ENCODE measurements at places on chromosomes 5 and 9. TPM values are rescaled to one million over a fixed set of nuclear protein-coding genes. Genes with fewer than 3 reads are reported as not detected.
A peak's percentile ranks its signal among the peaks of the same experiment; 100 is the strongest.

GRCh38 chr9:113471143-113471542 lies 7.6 kb downstream of the RGS3 start:
- no peak for DNase-seq

DNA sequence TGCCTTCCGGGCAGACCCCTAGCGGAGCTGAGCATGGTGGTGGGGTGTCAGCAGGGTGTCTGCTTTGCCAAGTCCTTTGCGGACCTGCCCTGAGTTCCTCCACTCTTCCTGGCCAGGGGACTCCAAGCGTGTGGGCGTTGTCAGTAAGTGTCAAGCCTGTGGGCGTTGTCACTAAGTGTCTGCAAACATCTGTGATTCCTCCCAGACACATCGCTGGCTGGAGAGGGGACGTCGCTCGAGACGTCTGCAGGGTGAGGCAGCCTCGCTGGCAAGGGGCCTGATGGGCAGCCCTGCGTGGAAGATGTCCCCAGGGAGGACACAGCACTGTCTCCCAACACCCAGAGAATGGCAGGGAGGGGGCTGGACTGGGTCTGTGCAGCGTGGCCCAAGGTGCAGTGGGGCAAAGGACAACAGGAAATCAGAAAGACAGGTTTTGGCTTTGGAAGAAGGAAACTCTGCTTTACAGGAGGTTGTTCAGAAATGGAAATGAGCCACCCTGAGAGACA lies 28.8 kb downstream of the ADAMTSL2 start:
- no peak for DNase-seq

DNA sequence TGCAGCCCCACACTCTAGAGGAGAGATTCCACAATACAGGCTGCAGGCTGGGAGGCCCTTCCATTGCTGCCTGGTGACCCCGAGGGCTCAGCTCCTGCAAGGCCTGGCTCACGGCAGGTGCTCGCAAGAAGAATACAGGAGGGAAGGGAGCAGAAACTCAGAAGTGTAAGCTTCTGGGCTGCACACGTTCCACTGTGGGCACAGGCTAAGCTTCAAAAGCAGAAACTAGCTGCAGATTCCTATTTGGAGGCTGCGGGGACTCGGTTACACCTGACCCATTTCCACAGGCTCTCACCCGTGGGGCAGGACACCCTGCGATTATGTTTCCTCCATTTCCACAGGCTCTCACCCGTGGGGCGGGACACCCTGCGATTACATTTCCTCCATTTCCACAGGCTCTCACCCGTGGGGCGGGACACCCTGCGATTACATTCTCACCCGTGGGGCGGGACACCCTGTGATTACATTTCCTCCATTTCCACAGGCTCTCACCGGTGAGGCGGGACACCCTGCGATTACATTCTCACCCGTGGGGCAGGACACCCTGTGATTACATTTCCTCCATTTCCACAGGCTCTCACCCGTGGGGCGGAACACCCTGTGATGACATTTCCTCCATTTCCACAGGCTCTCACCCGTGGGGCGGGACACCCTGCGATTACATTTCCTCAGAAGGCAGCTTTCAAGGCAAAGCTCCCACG lies 10.3 kb downstream of the LPCAT1 start:
- DNase-seq: no peak

- DNase-seq: no peak
Measured at GRCh38 chr9:131258186-131258585, 18.1 kb downstream of the FAM78A start.

DNA sequence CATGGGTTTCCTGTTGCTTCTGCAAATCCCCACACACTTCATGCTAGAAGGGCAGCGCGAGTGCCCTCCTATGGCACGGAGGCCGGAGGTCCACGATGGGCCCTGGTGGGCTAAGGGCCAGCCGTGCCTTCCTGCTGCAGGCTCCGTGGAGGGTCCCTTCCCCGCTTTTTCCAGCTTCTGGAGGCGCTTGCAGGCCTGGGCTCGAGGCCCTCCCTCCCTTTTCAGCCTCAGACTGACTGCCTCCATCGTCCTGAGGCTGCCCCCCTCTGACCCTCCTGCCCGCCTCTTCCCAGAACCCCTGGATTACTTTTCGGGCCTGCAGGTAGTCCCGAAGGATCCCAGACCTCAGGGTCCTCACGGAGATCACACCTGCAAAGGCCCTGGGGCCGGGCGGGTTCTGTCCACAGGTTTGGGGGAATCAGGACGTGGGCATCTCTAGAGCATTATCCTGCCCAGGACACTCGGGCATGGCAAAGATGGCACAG lies 3.2 kb upstream of the TERT start:
- no peak for DNase-seq

DNA sequence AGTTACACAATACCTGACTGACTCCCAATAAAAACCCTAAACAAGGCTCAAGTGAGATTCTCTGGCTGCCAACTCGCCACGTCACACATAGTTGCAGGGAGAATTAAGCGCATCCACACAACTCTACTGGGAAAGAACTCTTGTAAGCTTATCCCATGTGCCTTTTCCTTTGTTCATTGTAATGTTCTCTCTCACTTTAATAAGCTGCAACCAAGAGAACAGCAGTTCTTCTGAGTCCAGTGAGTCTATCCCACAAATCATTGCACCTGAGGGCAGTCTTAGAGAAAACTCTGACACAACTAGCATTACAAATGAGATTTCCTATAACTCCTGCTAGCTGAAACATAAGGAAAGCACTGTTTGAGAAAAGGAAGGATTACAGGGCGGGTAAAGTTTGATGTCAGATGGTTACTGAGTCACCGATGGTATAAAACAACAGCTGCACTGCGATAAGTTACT lies 27.4 kb downstream of the CENPK start:
- DNase-seq: no peak

DNA sequence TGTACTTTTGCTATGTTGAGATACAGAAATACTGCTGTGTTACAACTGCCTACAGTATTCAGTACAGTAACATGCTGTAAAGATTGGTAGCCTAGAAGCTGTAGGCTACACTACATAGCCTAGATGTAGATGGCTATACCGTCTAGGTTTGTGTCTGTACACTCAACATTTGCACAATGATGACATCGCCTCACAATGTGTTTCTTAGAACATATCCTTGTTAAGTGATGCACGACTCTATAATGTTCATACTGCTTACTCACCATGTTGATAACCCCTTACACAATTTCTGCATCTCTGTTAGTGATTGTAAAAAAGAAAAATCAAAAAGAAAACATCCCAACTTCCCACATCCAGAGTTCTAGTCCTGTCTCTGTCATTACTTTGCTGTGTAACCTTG lies 450.0 kb downstream of the CCDC171 start:
- no peak for DNase-seq

DNA sequence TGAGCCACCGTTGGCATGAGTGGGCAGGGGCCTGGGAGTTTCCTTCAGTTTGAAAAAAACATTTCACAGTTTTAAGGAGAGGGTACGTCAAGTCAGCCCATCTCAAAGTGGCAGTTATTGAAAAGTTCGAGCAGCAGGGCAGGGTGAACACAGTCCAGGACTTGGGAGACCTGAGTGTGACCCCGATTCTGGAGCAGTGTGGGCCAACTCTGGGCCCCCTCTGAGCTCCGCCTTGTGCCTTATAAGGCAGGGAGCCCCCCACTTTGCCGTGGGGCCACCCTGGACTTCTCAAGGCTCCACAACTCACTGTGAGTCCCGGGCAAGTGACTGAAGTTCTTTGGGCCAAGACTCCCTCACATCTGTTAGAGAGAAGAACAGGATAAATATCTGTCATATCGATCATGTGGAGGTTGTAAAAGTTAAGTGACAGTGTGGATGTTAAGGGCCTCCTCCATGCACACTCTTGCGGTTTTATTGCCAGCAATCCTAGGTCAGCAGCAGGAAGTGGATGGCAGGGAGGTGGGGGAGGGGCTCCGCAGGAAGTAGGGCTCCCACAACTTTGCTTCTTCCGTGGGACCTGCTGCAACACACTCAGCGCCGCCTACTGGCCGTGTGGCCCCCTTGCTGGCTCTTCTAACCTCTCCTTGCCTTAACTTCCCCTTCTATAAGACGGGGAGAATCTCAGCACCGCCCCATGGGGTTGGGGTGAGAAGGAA lies 38.4 kb downstream of the HRH2 start:
- peak; percentile 29 for DNase-seq

DNA sequence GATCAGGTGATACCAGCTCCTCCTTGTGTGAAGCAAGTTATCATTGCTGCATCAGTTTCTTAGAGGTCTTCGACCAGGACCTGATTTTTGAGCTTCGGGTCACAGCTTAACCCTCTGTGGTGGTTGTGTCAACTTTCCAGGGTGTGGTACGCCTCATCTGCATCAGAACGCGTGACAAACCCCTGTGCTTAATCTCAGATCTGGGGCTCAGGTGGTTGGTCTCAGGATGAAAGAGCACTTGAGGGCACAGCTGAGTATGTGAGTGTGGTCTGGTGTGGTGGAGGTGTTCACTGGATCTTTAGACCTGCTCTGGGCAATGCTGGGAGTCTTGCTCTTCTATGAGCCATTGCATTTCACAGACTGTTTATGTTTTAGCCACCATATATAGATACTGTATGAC lies 64.1 kb downstream of the OSTF1 start:
- no peak for DNase-seq

- no peak for DNase-seq
Measured at GRCh38 chr9:127390563-127390962, 6.4 kb upstream of the SLC2A8 start.

- no peak for DNase-seq
Measured at GRCh38 chr9:82894961-82895821, 167.8 kb downstream of the RASEF start.

DNA sequence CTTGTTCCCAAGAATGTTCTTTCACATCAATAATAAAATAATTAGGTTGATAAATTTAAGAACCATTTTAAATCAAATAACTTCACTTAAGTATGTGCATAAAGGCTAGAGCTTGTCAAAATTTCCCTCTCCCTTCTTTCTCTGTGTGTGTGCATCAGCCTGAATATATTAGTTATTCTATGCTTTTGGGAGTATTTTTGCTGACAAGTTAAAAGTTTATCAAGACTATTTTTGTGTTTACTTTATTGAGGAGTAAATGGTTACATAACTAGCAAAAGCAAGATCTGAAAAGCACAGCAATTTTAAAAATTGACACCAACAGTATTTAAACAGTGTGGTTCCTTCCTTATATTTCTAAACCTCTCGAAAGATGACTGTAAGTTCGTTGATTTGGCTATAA lies 261.7 kb downstream of the ISL1 start:
- DNase-seq: no peak

GRCh38 chr5:28517691-28518090 lies 1479.3 kb upstream of the CDH9 start:
- DNase-seq: no peak

DNA sequence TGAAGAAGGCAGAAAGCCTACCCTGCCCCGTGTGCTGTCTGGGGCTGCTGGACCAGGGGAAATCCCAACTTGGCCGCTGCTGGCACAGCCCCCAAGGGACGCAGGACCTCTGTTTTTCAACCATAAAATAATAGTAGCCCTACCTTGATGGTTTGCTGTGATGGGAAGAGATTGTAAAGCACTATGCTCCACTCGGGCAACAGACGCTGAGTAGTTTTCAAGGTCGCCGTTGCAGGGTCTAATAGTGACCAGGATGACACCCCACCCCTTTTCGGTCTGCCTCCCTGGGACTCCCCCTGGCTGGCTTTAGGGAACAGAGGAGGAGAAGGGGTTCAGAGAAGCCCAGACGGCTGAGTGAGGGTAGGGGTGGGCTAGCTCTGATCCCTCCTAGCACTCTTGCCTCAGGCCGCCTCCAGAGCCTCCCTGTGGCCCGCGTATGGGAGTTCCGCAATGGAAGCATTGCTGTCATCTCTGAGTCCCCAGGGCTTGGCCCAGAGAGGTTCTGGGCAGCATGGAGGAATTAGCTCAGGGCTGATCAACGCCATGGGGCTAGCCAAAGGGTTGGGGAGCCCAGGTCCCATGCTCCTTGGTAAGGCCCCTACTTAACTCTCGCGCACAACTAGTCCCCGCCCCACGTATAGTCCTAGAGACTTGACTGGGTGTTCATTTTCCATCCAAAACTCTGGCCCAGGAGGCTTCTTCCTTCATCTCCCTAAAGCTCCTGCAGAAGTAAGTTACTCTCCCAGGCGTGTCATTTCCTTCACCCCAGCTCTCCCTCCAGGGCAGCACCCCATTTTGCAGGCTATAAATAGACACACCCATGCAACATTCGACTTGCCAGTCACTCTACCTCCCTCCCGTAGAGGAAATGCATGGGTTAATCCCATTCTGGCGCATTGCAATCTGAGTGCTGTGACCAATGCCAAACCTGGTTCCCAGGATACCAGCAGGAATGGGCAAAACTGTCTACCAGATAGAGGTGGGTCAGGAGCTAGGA lies 1.1 kb upstream of the IRF1 start:
- DNase-seq: no peak

- no peak for DNase-seq
Measured at GRCh38 chr5:108720391-108720790, 27.3 kb upstream of the FER start.

The SLCO6A1 gene
- not detected for polyA plus RNA-seq

The PGGT1B gene
- polyA plus RNA-seq: 30.3 TPM

The SPINK6 gene
- polyA plus RNA-seq: not detected

The PRRX2 gene
- 1.3 TPM for polyA plus RNA-seq

The SPATA31A3 gene
- polyA plus RNA-seq: not detected

The MSMP gene
- 1.1 TPM for polyA plus RNA-seq

The TICAM2 gene
- 3.8 TPM for polyA plus RNA-seq

The MED27 gene
- 22.4 TPM for polyA plus RNA-seq

The TRAF1 gene
- 8.1 TPM for polyA plus RNA-seq

The LHX3 gene
- polyA plus RNA-seq: not detected

The SMIM27 gene
- 17.0 TPM for polyA plus RNA-seq

The DMGDH gene
- polyA plus RNA-seq: 28.2 TPM

The SHC3 gene
- polyA plus RNA-seq: 2.7 TPM

Measured in renal cortex interstitium (tissue), 15 donors.